Vagina (tissue), 2 donors: ENCODE measurements at places on chromosomes 4 and X.

- DNase-seq: no peak
Observed at GRCh38 chr4:79017481-79017880, 78.2 kb upstream of the PAQR3 start.

GRCh38 chr4:186596850-186597390 lies 41.6 kb upstream of the MTNR1A start:
- no peak for DNase-seq

- no peak for DNase-seq
Observed at GRCh38 chr4:151721466-151721865, 39.3 kb downstream of the GATB start.

GRCh38 chr4:76582074-76582816 lies 147.2 kb downstream of the SHROOM3 start:
- DNase-seq: no peak

DNA sequence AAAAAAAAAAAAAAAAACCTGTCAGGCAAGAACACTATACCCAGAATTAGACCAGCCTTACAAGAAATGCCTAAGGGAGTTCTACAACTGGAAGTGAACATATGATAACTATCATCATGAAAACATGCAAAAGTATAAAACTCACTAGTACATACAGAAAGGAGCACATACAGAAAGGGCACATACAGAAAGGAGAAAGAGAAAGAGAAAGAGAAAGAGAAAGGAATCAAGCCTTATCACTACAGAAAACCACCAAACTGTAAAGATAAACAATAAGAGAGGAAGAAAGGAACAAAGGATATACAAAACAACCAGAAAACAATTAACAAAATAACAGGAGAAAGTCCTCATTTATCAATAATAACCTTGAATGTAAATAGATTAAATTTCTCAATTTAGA lies 50.4 kb downstream of the PHKA1 start:
- DNase-seq: no peak

DNA sequence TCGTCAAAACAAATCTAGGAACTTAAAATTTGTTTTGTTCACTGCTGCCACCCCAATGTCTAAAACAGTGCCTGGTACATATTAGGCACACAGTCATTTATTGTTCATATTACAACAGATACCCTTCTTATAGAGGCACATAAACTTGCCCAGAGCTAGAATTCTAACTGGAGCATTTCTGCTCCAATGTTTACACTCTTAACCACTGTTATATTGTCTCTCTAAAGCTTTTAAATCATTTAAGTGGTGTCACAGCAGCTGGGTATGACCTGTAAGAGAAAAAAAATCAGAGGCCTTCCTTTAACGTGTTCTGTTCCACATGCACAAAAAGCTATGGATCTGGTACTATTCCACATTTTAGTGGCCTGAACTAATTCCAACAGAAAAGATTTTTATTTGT lies 3.0 kb downstream of the UBE2D3 start:
- DNase-seq: no peak

GRCh38 chr4:8303485-8304281 lies 34.1 kb downstream of the HTRA3 start:
- no peak for DNase-seq

DNA sequence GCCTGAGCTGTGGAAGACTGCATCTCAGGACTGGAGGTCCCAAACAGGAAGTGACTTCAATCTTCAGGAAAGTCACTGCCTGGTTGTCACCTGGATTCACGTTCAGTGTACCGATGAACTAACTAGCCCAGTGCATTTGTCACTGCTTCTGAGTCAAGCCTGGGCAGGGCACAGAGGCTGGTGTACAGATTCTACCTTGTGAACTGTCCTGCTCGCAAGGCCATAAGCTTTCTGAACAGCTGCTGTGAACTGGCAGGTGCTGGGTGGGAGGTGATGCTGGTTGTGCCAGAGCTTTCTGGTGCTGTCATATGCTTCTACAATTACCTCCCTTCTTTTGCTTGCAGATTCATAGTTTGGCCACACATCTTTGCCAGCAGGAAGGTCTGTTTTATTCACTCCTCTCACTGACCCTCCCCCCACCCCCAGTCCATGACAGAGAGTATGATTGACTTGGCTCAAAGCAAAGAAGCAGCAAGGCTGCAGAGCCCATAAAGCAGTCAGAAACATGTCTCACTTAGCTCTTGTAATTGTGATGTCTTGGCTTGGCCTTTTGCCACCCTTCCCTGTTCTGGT lies 40.5 kb downstream of the ZCCHC12 start:
- DNase-seq: no peak

DNA sequence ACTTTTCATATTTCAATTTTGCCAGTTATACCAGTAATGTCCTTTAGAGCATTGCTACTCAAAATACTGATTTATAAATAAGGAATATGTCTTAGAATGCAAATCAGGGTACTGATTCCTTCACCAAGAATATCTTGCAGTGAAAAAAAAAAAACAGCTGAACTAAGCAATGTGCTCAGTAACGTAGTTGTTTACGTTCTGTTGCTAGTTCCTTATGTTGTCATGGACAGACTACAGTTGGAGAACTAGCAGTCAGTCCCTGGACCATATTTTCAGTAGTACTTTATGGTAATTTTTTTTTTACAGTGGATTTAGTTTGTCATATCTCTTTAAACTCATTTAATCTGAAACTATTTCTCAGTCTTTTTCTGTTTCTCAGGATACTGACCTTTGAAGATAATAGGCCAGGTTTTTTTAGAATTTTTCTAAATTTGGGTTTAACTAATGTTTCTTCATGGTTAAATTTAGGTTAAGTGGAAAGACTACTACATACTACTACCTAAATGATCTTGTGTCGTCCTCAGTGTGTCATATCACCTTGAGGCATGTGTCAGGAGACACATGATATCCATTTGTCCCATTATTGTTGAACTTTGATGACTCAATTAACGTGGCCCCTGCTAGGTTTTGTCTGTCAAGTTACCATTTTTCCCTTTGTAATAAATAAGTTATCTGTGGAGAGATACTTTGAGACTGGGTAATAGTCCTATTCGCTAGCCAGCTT lies 21.0 kb downstream of the SMARCAD1 start:
- DNase-seq: no peak

DNA sequence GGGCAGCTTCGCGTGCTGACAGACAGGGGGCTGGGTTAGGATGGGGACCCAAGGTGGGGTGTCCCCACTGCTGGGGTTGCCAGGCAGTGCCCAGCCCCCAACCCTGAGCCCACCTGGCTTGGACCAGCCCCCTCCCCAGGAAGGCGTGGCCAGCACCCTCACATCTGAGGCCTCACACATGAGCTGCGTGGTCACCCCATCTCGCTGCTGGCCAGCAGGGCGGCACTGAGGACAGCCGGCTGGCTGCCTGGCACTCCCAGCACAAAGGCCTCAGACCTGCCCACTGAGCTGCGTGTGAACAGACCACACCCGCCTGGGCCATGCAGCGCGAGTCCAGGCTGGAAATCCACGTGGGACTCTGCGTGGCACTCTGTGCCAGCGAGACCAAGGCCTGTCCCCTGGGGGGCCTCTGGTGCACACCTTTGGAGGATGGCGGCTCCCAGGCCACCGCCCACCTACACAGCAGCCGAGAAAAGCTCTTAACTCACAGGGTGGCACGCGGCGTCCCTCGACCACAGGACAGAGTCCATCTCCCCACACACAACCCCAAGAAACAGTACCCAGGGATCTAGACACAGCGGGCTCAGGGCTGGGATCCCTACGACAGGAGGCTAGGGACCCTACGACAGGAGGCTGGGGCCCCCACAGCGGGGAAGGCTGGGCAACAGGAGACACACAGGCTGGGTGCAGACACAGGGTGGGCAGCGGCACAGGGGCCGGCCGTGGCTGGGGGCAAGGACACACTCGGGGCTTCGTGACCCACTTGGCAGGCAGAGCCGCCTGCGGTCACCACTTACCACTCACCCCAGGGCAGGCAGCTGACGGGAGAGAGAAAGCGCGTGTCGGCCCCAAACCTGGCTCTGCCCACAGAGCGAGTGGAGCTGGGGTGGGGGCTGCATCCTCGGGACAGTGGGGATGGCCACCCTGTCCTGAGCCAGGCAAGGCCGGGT lies 9.8 kb downstream of the DGKQ start:
- no peak for DNase-seq
